ENCODE measurements at places on chromosomes 5 and 9. TPM values are rescaled to one million over a fixed set of nuclear protein-coding genes. Genes with fewer than 3 reads are reported as not detected.

SECISBP2 gene
- total RNA-seq, result 36.5 TPM

- no peak for DNase-seq
These were observed 161.5 kb downstream of the ENTREP1 start for GRCh38 chr9:69486498-69486897.

ANKRD31 gene
- total RNA-seq, result 0.17 TPM

- peak; percentile 30 for DNase-seq
These were observed 31.7 kb downstream of the MRPL22 start for GRCh38 chr5:154972476-154973080.

GRCh38 chr9:97930972-97931371, 7.0 kb downstream of the HEMGN start:
- DNase-seq, result no peak
